ENCODE measurements at places on chromosomes 7 and 10. TPM values are rescaled to one million over a fixed set of nuclear protein-coding genes. Genes with fewer than 3 reads are reported as not detected.

FAM25C gene
- total RNA-seq: not detected

HEPACAM2 gene
- total RNA-seq: not detected

SYT15B gene
- total RNA-seq: 2.7 TPM

TMEM229A gene
- total RNA-seq: not detected

GTF2IRD1 gene
- 5.9 TPM for total RNA-seq

ALOX5 gene
- total RNA-seq: 0.60 TPM

CUL1 gene
- 56.0 TPM for total RNA-seq

GPR26 gene
- not detected for total RNA-seq

ZCWPW1 gene
- 2.2 TPM for total RNA-seq

TACR2 gene
- total RNA-seq: not detected

PODXL gene
- total RNA-seq: 4.0 TPM

PLAC9 gene
- total RNA-seq: not detected

CHCHD2 gene
- 1,524 TPM for total RNA-seq

STX1A gene
- 3.5 TPM for total RNA-seq

IFIT1 gene
- 123 TPM for total RNA-seq

NRF1 gene
- 16.9 TPM for total RNA-seq

LAMB4 gene
- 3.2 TPM for total RNA-seq

FAM13C gene
- total RNA-seq: 8.1 TPM

MMD2 gene
- total RNA-seq: not detected

ACSL5 gene
- total RNA-seq: 13.5 TPM

PRSS2 gene
- not detected for total RNA-seq

PLXDC2 gene
- 30.3 TPM for total RNA-seq

AS3MT gene
- total RNA-seq: not detected

TBX20 gene
- 1.5 TPM for total RNA-seq

TBXAS1 gene
- 14.5 TPM for total RNA-seq

SLC16A12 gene
- 0.08 TPM for total RNA-seq

SLC18A3 gene
- not detected for total RNA-seq

LRRC17 gene
- 20.2 TPM for total RNA-seq

DIP2C gene
- total RNA-seq: 2.3 TPM

INMT gene
- 0.66 TPM for total RNA-seq

ENKUR gene
- not detected for total RNA-seq

MSS51 gene
- not detected for total RNA-seq

ANKRD1 gene
- total RNA-seq: 6.0 TPM

TLX1 gene
- not detected for total RNA-seq

GNAT3 gene
- total RNA-seq: not detected

GSDME gene
- total RNA-seq: 19.8 TPM

NPC1L1 gene
- not detected for total RNA-seq

MYPN gene
- 3.8 TPM for total RNA-seq

HMX2 gene
- total RNA-seq: not detected

CYP2C19 gene
- total RNA-seq: not detected

CTBP2 gene
- total RNA-seq: 69.8 TPM

COMMD3 gene
- 44.9 TPM for total RNA-seq

CLDN4 gene
- total RNA-seq: 1.2 TPM

CDC14C gene
- 0.06 TPM for total RNA-seq

FKBP6 gene
- total RNA-seq: not detected

CFAP58 gene
- total RNA-seq: 0.12 TPM

ATP6V0A4 gene
- total RNA-seq: 0.39 TPM

HGF gene
- 75.8 TPM for total RNA-seq

ASZ1 gene
- total RNA-seq: 0.14 TPM

ACSM6 gene
- not detected for total RNA-seq

ADARB2 gene
- total RNA-seq: 0.21 TPM

PLPP4 gene
- 2.6 TPM for total RNA-seq

PTF1A gene
- not detected for total RNA-seq
